Osteoblast (primary cell): ENCODE measurements at places on chromosomes 7 and 10. TPM values are rescaled to one million over a fixed set of nuclear protein-coding genes. Genes with fewer than 3 reads are reported as not detected.

GRCh38 chr10:13222566-13222965 is 11.6 kb downstream of the UCMA start:
- no peak for DNase-seq

DNA sequence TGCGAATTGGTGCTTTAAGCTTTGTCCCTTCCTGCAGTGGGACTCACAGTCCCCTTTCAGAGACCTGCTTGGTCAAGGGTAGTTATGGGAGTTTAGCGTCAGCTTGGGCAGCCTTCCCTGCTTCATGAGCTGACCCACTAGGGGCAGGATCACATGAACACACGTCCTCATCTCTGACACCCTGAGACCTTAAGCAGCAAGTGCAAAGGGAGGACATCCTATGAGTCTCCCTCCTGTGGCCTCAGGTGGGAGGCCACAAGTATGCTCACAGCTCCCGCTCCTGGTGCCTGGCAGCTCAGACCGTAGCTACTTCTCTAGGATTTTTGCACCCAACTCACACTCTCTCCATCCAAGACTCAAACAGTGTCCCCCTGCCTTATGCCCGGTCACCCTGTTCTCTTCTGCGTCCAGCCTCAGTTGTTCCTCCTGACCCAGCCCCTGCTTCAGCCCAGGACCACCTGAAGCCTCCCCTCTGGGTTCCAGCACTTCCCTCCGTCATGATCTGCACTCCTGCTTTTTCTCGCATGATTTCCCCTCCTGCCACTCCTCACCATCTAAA is 136.6 kb upstream of the FAM20C start:
- DNase-seq = peak; percentile 58

DNA sequence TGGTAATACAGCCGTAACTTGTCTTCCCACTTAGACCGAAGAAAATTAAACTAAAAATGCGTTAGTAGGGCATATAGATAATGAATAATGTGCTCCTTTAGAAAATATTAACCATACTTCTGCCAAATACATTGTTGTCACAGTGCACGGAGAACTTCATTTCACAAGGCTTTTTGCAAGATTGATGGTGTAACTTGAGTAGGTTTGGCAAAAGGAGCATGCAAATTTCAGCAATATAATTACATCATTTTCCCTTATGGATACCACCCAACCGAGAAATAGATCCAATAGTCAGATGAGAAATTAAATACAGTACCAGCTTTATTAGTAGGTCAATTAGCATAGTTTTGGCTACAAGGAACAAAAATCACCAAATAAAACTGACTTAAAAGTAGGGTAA is 792.6 kb upstream of the C7orf33 start:
- DNase-seq = no peak

GRCh38 chr10:14540062-14540461 is 209.3 kb upstream of the FRMD4A start:
- no peak for DNase-seq

DNA sequence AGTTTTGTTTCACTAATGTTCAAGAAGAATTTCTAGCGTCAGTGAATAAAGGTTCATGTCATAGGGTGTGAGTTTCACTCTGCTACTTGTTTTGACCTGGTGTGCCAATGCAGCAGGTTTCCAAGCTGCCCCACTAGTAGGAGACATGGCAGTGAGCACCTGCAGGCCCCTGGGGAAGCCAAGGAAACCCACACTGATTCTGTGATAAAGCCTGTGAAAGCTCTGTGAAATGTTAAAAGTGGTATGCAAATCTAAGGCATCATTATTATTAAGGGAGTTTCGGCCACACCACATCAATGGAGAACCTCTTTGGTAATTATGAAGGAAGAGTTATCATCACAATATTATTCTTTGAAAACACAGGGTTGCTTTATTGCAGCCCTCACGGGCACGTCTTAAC is 46.4 kb downstream of the ABCB5 start:
- DNase-seq = no peak

DNA sequence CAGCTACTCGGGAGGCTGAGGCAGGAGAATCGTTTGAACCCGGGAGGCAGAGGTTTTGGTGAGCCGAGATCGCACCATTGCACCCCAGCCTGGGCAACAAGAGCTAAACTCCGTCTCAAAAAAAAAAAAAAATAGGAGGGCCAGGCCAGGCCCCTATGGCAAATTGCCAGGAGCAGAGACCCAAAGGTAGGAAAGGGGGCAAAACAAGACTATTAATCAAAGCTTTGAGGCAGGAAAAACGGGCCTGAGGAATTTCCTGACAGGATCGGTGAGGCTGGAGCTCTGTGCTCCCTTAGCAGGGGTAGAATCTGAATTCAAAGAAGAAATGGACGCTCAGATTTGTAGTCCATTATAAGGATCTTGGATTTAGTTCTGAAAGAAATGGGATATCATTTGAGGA is 2.8 kb upstream of the VOPP1 start:
- DNase-seq = no peak

- DNase-seq = no peak
These were observed 289.4 kb downstream of the CAMK1D start for GRCh38 chr10:12638781-12639180.

GRCh38 chr10:6399231-6399741 is 180.8 kb downstream of the PRKCQ start:
- no peak for DNase-seq

The FAM25C gene
- not detected in 2 replicates for total RNA-seq

GRCh38 chr7:132576721-132577085 is 433 bp upstream of the PLXNA4 start:
- DNase-seq = peak; percentile 86

The HOXA6 gene
- 5.0 and 7.6 TPM in 2 replicates for total RNA-seq

DNA sequence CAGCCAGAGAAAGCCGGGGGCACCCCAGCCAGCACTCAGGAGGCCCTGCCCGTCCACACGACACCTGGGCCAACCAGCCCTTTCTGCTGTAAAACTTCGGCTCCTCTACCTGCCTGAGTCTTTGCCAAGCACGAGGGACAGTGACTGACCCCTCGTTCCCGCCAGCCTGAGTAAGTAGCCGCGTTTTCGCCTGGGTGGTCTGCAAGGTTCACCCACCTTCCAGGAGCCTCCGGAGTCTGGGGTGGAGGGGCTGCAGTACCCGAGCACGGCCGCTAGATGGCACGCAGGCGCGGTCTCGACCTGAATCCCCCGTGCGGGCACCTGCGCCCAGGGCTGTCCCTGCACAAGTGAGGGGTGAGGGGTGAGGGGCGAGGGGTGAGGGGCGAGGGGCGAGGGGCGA is 192.7 kb downstream of the PTPRN2 start:
- no peak for DNase-seq

The OR2A7 gene
- total RNA-seq = 1.1 and 2.7 TPM in 2 replicates

DNA sequence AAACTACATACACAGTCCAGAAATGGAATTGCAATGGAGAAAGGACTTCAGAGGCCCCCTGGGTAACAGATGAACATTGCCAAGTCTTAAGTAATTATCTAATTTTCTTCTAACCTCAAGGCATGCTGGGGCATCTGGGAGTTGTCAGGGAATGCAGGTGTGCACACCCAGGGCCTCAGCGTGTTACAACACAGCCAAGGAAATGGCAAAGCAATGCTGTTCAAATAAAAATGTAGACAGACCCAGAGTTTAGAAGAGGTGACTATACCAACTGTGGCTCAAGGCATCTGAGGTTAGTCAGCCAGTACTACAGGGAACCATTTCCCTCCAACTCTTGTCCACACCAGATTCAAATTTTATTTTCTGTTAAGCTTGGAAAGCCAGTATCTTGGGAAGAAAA is 73.6 kb downstream of the CCDC3 start:
- no peak for DNase-seq

The NUDT1 gene
- 18.5 and 21.8 TPM in 2 replicates for total RNA-seq

- no peak for DNase-seq
These were observed 88.8 kb upstream of the ELMO1 start for GRCh38 chr7:37537439-37537838.

DNA sequence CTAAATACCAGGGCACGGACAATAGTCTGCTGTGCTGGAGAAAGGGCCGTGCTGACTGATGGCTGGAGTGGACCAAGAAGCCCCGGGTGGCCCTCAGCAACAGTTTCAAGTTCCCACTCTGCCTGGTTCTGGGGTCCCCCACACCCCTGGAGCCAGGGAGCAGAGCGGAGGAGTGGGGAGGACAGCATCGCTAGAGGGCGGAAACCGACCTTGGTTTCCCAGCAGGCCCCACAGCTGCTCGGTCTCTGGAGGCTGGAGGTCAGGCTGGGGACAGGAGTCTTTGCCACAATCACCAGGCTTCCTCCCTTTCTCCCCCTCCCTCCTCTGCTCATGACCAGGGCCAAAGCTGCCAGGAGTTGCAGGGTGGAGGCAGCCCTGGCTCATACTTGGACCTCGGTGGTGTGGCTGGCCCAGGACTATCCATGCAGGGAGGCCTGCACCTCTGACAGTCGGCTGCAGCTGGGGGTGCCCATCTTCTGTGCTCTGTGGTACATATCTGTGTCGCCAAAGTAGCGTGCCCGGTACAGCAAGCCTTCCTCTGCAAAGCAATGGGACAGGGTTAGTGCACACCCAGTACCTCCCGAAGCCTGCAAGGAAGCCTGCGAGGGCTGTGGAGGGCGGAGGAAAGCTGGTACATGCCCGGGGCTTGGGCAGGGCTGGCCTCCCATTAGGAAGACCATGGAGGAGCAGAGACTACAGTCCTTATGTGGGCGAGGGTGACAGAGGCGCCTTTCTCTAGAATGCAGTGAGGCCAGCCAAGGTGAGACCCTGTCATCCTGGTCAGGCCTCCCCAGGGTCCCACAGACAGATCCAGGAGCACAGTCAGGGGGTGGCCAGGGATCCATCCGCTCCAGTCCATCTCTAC is 19.1 kb downstream of the DNAJB12 start:
- DNase-seq = peak; percentile 93

DNA sequence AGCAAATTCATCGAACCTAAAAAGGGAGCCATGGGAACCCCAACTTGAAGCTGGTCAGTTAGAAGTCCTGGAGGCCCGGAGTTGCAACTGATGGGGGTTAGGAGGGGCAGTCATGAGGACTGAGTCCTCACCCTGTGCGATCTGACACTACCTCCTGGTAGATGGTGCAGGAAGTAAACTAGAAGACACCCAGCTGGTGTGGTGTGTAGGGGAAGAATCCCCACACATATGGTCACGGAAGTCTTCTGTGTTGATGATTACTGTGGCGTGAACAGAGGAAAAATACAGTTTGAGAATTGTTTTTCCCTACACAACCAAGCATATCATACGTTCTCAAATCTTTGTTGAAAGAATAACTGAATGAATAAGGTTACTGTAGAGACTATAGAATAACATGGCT is 164.6 kb upstream of the KCTD7 start:
- no peak for DNase-seq

- DNase-seq = no peak
These were observed 77.1 kb upstream of the CAMK2B start for GRCh38 chr7:44402401-44403060.

DNA sequence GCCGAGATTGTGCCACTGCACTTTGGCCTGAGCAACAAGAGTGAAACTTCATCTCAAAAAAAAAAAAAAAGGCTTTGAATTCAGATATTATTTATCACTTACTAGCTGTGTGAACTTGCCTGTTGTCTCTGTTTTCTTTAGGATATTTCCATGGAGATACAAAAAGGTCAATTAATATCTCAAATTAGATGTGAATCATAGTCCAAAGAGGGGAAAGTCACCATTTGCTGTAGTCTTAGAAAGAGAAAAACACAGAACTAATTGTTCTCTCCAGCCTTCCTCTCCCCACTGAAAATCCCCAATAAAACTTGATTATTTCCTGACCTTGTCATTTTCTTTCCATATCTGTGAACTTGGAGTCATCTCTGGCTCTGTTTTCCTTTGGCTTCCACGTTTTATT is 21.2 kb downstream of the HEPACAM2 start:
- DNase-seq = no peak

DNA sequence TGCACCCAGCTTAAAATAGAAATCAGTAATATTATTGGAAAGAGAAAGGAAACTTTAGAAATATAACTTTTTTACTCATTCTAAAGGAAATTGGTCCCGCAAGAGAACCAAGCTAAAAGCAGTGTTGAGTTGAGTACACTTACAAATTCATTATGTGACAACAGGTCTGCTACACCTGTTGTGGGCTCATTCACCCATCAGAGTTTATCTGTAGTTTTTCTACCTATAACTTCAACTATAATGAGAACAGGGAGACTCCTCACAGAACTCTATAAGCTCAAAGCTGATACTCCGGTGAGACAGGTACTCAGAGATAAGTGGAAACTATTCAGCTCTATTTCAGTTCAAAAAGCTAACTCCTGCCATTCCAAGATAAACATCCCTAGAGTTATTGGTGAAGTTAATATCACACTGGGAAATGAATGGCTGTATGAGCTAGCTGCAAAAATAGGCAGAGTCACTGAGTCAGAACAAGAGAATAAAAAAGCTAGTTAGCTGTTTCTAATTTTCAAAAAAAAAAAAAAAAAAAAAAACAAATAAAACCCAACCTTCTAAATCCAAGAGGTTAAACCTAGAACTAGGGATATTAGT is 121.3 kb downstream of the PPP1R3A start:
- DNase-seq = no peak

DNA sequence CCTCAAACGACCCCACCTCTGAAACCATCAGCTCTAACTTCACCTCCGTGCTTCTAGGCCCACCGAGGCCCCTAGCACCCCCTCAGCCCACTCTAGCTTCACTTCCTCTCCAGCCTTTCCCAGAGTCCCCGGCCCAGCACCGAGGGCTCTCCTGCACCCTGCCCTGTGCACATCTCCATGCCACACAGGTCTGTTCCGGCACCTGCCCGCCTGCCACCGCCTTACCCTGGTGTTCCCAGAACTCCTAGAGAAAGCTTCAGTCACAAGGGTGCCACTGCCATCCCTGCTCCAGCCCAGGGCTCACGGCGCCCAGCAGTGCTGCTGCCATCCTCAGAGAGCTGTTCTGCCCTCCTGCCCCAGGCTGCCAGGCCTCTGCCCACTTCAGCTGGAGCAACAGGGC is 61.3 kb upstream of the INSIG1 start:
- peak; percentile 57 for DNase-seq

DNA sequence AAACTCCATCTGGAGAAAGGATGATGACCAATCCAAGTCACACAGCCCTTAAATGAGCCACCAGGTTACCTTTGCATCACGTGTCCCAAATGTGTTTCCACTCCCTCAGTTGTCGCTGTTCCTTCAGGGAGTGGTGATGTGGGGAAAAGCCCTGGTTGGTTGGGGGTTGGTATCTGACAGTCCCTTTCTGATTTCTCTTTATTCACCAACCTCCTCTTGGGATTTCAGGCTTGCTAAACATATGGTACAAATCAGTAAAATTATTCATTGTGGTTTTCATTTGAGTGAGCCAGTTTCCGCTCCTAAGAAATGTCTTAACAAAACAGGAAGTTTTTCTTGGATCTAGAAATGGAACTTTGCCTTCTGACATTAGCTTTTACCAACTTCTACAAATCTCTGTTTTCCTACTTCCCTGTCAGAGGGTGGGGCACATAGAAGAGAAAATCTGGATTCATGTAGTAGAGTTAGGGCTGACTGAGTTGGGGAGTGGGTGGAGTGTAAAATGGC is 40.0 kb upstream of the KMT2E start:
- peak; percentile 83 for DNase-seq

The FAM20C gene
- total RNA-seq = 38.6 and 46.0 TPM in 2 replicates

The VPS50 gene
- 34.4 and 40.4 TPM in 2 replicates for total RNA-seq

The PRRT4 gene
- total RNA-seq = not detected in 2 replicates

DNA sequence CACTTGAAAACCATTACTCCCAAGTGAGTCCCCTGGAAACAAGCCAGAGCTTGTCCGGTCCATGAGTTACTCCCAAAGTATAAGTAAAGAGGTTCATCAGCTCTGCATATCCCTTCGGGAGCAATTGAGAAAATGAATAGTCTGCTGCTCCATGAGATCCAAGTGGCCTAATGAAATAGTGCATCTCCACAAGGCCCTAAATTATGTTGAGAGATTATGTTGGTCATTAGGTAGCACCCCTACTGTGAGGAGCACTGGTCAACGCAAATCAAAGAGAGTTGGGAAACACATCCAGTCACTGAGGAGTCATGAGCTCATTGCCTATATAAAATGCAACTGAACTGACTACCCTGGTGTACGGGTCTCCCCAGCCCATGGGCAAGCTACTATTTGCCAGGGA is 205.5 kb upstream of the AOAH start:
- no peak for DNase-seq

The ACTL6B gene
- total RNA-seq = not detected in 2 replicates

The TCAF2 gene
- 1.8 and 2.5 TPM in 2 replicates for total RNA-seq
